NCI-H524 (cell line): ENCODE measurements at places on chromosomes 1 and 21.

DNA sequence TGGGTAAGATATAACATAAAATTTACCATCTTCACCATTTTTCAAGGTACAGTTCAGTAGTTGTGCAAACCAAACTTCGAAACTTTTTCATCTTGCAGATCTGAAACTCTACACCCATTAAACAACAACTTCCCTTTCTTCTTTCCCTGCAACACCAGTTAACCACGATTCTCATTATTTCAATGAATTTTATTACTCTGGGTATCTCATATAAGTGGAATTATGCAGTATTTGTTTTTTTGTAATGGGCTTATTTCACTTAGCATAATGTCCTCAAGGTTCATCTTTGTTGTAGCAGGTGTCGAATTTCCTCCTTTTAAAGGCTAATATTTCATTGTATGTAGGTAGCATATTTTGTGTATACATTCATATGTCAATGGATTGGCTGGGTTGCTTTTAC, 146.1 kb downstream of the SPATA46 start:
- DNase-seq, result no peak

- DNase-seq, result no peak
These were observed 21.8 kb downstream of the LURAP1 start for GRCh38 chr1:46224966-46225365.

DNA sequence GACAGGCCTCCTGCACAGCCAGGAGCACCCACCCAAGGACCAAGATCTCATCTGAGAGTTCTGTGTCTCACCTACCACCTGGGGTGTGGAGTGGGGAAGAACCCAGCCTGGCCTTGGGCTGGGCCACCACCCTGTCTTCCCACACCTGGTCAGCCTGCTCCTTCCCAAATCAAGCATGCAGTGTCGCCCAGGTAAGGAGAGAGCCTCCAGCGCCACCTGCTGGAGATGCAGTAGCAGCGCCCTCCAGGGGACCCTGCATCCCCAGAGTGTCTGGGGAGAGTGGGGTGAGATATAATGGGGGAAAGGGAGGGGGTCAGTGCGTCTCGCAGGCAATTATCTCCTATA, 32.3 kb downstream of the KIAA2013 start:
- peak; percentile 17 for DNase-seq

- DNase-seq, result no peak
These were observed 41.4 kb upstream of the COL6A2 start for GRCh38 chr21:46056450-46056903.

- no peak for DNase-seq
These were observed 264.8 kb downstream of the PTPRC start for GRCh38 chr1:198903621-198904020.

GRCh38 chr1:192709544-192709943, 73.6 kb downstream of the RGS13 start:
- DNase-seq, result no peak

- no peak for DNase-seq
These were observed 121.0 kb upstream of the IRF2BP2 start for GRCh38 chr1:234730770-234731568.

DNA sequence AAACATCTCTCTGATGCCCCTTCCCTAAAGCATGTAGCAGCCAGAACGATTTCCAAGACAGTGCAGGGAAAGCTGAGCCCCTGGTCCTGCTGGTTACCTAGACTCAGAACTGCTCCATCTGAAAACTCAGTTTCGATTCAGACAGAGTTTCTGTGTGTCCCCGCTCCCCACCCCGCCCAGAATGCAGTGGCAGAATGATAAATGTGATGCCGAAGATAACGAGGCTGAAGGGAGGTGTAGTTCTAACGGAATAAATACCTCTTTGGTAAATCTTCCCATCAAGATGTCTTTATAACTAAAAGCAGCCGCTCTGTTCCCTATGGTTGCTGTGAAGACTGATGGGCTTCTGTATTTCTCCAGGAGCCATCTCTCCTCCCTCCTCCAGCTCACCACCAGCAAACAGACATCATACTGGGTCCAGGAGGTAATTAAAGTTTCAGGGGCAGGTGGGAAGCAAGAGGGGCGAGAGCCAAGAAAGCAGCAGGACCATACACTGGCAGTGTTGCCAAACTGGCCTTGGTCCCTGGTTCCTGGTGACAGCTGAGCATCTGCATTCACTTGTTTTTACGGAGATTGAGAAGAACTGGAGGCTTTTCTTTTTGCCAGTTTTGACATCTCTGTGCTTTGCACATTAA, 76.9 kb downstream of the DDX20 start:
- DNase-seq, result no peak

GRCh38 chr1:228983661-228984060, 248.4 kb downstream of the RHOU start:
- no peak for DNase-seq

- no peak for DNase-seq
These were observed 28.3 kb downstream of the SLC30A7 start for GRCh38 chr1:100924212-100924611.

- no peak for DNase-seq
These were observed 354.4 kb downstream of the RYR2 start for GRCh38 chr1:237396426-237396825.

DNA sequence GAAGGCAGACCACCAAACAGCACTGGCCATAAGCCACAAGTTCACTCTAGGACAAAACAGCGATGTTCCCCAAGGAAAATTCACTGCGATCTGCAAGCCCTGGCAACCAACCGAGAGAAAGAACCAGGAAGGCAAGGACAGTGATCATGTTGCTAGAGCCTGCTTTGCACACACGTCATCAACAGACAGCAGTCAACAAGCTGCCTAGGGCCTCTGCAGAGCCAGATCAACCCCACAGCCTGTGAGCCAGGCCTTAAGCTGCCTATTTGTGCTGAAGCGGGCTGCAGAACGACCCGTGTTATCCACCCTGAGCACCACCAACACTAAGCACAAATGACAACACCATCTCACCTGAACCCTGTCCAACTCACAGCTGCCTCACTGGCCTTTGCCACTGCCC, 6.2 kb upstream of the YRDC start:
- DNase-seq, result no peak

DNA sequence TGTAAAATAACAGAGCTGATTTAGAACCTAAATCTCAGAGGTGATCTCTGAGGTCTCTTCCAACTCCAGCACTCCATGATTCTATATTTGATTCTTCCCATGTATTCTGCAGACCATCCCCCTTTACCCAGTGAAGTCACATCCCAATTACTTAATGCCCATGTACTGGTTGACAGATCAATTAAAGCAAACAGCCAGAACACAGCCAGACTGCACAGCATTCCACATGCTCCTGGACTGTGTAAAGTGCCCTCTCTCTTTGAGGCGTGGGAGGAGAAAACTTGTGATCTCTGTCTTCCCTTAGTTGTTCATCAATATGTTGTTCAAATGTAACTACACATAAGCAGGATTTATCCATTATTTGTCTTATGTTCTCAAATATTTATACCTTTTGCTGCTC, 18.1 kb downstream of the NOS1AP start:
- no peak for DNase-seq

- no peak for DNase-seq
These were observed 79.0 kb downstream of the RUNX1 start for GRCh38 chr21:34970167-34970500.

- no peak for DNase-seq
These were observed 29.3 kb downstream of the SGIP1 start for GRCh38 chr1:66563094-66563800.

DNA sequence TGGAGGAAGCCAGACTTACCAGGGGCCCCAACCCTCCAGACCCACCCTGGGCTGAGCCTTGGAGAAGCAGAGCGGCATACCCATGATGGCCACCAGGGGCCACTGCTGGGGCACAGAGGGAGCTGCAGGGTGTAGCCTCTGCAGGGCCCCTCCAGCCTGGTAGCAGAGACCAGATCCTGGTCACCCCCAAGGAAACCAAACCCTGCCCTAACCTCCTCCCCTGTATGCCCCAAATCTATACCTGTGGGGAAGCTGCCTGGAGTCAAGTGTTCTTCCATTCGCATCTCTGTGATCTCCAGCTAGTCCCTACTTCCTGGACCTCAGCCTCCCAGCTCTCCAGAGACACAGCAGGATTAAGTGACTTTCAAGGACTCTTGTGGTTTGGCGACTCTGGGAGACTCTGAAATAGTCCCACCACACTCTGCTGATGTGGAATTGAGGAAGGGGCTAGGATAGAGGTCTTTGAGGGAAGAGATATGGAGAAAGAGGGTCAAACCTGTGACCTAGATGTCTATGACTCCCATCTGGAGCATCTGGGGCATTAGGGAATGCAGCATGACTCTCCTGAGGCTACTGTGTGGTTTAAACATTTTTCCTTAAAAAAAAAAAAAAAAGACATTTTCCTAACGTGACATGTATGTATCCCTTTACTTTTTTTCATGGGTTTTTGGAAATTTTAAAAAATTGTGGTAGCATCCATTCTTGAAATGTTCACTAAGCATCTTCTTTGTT, 119.2 kb upstream of the IPO9 start:
- peak; percentile 42 for DNase-seq

DNA sequence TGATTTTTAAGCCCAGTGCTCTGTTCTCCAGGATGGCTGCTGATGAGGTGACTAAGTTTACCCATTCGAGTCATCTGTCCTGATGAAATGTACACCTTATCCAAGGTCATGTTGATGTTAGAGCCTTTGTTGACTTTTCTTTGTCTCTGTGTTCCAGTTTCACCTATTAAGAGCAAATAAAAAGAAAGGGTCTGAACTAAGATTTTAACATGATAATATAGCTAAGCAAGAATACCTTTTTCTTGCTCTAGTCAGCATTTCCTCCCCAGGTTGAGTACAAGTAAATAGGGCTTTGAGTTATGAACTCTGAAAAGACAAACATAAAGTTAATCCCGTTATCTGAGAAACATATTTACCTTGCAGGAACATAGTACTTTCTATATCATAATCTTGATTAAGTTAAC, 52.1 kb upstream of the GPR88 start:
- DNase-seq, result no peak

DNA sequence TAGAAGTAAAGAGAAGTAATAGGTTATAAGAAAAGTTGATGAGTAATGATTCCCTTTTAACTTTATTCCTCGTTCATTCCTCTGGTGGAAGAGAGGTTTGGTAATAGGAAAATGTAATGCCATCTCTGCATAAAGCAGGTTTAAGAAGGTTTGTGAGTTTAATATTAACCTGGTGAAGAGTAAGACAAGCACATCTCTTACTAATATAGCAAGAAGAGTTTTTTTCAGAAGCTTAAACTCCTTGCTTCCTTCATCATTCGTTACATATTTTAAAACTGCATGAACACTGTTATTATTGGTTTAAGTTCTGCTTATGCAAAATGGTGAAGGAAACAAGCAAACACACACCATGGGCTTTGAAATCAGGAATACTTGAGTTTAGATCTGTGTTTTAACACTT, 9.2 kb upstream of the PLA2G4A start:
- no peak for DNase-seq

DNA sequence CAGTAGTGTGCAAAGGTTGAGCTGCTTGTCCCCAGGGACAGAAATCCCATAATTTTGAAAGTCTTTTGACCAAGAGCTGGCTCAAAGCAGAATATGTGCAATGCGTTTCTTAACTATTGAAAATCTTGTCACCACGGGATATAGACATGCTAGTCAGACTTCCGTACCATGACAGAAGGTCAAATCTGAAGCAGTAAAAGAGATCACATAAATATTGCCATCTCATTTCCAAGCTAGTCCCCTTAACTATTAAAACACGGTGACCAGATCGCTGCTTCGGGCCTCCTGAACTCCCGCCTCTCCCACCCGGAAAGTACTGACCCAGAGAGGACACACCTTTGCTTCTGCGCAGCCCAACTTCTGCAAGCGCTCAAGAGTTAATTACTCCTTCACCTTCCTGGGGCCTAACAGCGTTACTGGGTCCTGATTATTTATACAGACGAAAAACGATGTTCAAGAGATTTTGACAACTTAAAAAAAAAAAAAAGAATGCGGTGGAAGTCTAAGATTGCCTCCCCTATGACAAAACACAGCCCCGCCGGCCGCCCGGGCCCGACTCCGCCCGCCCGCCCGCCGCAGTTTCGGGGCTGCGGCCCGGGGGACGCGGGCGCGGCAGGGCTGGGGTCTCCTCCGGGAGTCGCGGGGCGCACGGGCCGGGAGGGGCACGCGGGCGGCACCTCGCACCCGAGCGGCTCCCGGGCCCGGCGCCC, 692 bp downstream of the SORT1 start:
- DNase-seq, result no peak

- peak; percentile 93 for DNase-seq
These were observed 41.4 kb upstream of the GOLT1A start for GRCh38 chr1:204255225-204255624.

DNA sequence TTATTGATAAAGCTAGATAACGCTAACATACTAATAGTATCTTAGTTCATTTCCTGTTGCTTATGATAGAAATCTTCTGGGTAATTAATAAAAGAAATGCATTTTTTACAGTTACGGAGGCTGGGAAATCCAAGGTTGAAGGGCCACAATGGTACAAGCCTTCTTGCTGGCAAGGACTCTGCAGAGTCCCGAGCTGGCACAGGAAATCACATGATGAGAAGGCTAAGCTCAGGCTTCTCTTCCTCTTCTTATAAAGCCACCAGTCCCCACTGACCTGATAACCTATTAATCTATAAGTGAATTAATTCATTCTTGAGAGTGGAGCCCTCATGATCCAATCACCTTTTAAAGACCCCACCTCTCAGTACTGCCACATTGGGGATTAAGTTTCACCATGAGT, 82.6 kb downstream of the GPR161 start:
- no peak for DNase-seq
